DMS153 (cell line): ENCODE measurements at places on chromosomes 7 and 10.

DNA sequence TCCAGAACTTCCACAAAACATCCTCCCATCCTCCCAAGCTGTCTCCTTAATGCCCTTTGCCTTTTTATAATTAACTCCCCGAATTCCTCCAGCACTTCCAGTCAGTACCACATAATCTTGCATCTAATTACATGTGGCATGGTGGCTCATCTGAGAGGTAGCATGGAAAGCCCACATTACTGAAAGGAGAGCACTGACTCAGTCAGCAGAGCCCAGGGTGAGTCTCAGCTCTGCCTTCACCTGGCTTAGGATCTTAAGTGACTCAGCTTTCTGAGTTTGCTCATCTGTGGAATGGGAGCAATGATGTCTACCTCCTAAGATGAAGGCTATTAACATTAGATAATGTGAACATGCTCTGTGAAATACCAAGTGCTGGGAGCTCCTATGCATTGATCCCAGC, 433.9 kb downstream of the SORCS3 start:
- DNase-seq, result no peak

- no peak for DNase-seq
Observed at GRCh38 chr7:142808802-142809583, 38.2 kb downstream of the PRSS2 start.

- DNase-seq, result no peak
Observed at GRCh38 chr7:73895626-73896025, 34.7 kb downstream of the TMEM270 start.

GRCh38 chr10:63166742-63167258, 33.7 kb downstream of the NRBF2 start:
- DNase-seq, result peak; percentile 57

DNA sequence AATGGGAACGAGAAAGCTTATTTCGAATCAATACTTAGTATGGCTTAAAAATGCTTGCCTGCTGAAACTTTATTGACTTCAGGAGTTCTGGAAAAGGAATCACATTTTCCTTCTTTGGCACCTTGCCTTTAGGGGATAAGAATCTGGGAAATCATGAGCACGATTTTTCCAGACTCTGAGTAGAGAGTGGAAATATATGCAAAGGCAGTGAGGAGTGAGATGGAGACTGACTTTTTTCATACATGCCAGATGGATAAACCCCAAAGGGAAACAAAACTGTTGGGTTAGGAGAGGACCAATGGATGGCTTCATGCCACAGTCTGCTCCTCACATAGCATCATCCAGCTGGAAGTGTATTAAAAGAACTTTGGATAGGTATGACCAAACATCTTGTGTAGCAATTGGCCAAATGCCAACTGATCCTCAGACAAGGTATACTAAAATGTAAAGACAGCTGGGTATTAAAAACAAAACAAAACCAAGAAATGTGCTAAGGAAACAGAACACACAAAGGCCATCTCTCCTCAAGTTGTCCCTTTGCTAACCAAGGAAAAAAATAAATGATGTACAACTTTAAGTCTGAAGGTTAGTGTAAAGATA, 1.7 kb downstream of the COL28A1 start:
- DNase-seq, result no peak

DNA sequence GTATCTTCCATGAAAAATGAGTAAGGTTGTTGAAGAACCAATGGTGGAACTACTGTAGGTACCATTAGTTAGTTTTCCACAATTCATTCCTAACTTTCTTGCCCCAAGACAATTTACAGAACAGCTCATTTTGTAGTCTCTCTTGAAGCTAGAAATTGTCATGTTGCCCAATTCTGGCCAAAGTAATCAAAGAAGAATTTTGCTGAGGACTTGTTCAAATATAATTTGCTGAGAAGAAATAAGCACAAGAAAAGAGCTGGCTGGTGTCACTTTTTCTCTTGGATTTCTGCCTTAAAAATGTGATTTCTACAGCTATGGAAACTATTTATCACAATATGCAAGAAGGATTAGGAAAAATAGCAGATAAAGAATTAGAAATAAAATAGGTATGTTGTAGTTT, 199.2 kb upstream of the SEMA3A start:
- no peak for DNase-seq

DNA sequence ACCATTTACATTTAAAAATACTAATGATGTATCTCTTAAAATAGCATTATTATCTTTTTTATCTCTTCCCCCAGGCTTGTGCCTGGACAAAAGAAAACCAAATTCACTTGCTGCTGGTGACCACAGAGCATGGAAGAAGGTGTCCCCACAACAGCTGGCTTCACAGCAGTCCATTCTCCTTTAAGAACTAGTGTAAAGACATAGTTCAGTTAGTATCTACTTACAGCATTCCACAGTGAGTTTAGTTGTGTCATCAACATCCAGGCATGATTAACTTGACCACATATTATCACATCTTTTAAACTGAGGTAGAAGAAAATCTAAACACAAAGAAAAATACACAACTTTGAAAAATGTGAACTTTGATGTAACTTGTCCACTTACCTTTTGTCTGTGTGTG, 55.0 kb downstream of the LRRC17 start:
- no peak for DNase-seq

DNA sequence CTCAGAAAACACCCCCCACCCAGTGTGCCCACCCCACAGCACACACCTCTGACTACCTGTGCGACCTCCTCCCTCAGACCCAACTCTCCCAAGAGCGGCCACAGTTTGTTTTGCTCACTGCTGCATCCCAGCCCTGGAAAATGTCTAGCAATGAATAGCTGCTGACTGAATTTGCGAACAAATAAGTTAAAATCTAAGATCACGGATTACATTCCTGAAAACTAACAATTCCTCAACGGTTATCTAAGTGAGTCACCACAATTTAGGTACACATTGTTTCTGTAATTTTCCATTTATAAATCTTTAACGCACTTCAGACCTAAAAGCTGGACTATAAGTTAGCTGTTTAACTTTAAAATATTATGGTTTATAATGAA, 235.2 kb downstream of the ZMYND11 start:
- no peak for DNase-seq

DNA sequence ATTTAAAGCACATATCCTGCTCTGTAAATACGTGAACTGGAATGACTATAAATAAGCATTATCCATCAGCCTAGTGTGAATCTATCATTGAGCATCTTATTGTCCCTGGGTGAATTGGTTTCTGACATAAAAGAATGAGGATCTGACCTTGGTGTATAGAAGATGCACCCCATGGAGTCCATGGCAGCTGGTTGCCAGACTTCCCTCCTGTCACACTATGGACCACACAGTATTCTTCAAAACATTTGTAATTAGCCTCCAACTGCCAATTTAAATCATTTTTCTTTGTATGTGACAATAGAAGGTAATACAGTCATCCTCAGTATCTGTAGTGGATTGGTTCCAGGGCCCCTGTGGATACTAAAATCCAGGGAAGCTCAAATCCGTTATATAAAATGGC, 238.1 kb upstream of the ZWINT start:
- no peak for DNase-seq

DNA sequence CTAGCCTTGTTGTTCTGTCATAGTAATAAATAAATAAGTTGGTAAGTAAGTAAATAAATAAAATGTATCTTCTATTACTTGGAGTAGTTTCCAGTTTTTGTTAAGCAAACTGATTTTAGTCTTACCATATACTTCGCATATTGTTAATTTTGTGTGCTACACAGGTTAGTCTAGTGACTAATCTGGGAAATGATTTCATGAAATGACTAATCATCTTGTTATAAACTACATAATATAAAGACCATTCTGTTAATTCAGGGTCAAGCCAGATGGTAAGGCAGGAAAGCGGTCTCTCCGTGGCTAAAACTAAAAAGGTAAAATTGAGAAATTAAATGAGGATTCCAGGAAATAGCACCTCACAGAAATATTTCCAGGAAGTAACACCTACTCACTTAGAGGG, 58.5 kb upstream of the FOXP2 start:
- no peak for DNase-seq

DNA sequence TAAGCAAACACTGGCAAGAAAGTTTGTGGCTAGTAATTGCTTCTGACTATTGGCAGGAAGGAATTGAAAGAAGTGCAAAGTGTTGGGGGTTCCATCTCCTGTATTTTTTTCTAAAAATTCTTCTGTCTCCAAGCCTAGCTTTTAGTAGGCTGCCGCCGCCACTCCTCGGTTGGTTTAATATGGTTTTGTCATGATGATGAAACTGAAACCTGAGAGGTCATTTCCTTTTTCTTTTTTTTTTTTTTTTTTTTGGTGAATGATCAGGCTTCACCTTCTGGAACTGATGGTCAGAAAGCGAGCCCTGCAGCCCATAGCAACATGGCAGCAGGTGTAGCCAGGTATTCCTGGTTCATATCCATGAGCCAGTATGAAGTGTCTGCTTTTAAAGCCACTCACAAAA, 75.3 kb upstream of the AGBL3 start:
- no peak for DNase-seq

DNA sequence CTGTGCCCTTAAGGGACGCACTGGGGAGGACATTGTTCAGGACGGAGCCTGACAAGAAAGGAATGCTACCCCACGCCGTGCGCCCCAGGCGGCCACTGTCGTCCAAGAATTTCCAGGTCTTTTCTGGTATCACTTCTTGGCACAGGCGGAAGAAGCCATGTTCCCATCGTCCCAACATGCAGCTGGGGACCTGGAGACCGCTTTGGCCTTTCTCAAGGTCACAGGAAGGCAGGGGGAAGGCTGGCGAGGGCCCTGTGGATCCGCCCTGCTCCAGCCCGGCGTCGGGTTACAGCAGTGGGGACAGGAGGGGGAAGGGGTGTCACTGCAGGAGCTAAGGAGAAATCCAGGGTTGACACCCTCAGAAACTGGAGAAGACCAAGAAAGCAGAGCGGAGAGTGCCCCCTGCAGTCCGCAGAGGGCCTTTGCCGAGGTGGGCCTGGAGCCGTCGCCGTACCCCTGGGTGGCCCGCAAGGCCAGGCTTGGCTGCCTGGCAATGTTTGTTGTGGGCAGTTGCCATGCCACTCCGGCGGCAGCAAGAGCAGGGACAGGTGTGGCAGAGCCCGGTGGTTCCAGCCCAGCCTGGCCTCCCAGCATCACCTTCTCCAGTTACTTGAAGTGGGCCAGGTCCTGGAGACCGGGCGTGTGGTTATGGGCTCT, 104.1 kb downstream of the LHPP start:
- DNase-seq, result peak; percentile 90

DNA sequence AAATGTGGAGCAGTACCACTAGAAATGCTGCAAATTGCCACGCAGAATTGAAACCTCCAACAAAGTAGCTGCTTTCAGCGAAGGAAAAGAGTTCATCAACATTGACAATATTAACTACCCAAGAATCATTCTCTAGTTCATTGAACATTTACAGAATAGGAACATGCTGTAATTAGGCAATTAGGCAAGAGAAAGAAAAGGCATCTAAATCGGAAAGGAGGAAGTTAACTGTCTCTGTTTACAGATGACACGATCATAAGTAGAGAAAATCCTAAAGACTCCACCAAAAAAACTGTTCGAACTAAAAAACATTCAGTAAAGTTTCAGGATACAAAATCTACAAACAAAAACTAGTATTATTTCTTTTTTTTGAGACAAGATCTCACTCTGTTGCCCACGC, 8.9 kb upstream of the PKD1L1 start:
- DNase-seq, result no peak

GRCh38 chr7:117071551-117071950, 118.2 kb downstream of the ST7 start:
- peak; percentile 78 for DNase-seq

- no peak for DNase-seq
Observed at GRCh38 chr7:149171892-149172533, 23.3 kb upstream of the ZNF282 start.

DNA sequence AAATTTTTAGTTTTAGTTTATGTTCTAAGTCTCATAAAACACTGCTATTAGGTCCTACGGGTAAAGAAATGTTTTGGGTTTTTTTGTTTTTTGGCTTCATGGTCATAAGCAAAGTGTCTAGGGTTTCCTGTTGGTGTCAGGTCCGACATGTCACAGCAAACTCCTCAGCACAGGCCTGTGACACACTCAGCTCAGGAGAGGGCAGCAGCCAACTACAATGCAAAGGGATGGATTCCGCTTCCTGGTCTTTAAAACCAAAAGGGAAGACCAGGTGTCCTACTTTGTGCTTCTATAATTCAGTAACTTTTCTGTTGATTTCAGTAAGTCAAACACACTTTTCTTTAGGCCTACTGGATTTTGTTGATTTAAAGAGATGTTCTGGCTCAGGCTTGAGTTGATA, 83.8 kb upstream of the MACROH2A2 start:
- DNase-seq, result no peak

DNA sequence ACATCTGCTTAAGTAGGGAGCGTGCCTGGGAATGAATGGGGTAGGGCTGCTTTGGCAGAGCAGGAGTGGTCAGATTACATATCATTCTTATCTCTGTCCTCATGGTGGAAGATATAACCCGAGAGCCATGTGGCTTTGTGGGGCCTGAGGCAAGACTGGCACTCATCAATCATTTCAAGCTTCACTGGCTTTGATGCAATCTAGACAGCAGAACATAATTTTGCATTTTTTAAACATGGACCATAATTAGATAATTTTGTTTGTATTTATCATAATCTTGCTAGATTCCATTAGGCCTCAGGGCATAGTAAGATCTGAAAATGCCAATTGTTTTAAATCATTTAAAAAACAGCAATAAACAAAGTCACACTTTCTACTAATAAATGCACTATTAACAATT, 480.3 kb downstream of the NXPH1 start:
- no peak for DNase-seq

- no peak for DNase-seq
Observed at GRCh38 chr10:84406561-84406960, 78.2 kb downstream of the CCSER2 start.

GRCh38 chr10:98029149-98030092, 1.0 kb downstream of the CRTAC1 start:
- no peak for DNase-seq

DNA sequence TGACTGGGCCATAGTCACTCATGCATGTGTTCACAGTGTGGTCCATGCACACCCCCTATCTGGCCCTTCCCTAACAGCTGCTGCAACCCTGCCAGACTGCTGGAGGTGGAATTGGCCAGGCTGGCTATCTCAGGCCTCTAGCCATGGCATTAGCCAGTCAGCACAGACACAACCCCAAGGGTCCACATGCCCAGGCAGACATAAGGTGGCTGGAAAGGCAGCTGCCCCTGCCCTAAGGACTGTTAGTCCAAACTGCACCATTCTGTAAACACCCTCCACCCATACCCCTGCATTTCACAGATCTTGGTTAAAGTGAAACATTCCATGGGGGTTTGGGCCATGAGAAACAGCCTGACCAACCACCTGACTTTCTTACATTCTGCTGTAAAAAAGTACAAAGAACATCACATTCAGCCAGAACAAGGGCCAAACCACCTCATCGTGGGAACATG, 137.4 kb upstream of the KCNMA1 start:
- DNase-seq, result no peak

- no peak for DNase-seq
Observed at GRCh38 chr10:97178074-97178473, 7.7 kb downstream of the SLIT1 start.

- no peak for DNase-seq
Observed at GRCh38 chr10:84314275-84314674, 14.1 kb upstream of the CCSER2 start.

DNA sequence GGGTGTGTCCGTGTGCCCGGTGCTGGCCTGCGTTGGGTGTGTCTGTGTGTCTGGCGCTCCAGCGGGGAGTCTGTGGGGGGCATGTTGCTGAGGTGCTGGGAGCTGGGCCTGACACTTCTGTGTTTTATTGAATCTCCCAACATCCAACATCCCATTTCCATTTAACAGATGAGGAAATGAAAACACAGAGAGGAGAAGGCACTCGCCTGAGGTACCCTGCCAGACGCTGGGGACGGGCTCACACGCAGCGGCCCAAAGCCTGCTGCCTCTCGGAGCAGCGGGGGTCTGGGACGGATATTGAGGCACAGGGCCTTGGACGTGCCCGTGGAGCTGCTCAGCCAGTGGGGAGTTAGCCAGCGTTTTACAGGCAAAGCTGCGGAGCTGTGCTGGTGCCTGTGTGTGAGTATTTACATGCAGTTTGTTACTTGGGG, 133.9 kb downstream of the DNAJB6 start:
- DNase-seq, result no peak
